ENCODE measurements at places on chromosomes 1 and 21.

DNA sequence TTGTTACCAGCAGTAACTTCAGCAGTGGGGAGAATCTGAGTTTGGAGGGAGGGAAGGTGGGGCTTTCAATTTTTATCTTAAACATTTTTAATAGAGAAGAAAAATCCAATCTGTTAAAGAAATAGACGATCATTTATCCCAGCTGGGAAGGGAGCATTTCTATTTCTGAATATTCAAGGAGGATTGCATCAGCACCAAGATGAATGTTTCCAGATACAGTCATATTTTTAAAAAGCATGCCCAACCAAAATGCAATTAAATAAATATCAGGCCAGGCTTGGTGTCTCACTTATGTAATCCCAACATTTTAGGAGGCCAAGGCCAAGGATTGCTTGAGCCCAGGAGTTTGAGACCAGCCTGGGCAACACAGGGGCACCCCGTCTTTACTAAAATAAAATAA lies 1.7 kb upstream of the ATP1A4 start:
- no peak for DNase-seq

- no peak for DNase-seq
These were observed 724 bp downstream of the DOCK7 start for GRCh38 chr1:62687421-62687902.

DNA sequence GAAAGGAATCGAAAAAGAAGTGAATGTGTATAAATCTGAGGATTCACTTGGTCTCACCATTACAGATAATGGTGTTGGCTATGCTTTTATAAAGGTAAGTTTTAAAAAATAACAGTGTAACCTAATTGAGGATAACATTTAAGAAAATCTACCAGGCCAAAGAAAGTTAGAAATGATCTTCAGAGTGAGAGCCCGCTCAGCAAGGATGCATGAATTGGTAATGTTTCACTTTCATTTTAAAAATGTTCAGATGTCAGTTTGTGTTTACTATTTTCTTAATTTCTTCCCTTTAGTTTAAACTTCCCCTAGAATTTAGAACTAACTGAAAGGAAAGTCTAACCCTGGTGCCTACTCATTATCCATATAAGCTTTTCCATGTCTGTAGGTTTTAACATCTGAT lies 35.0 kb downstream of the GIPC2 start:
- no peak for DNase-seq

GRCh38 chr1:84245563-84245962 lies 55.9 kb upstream of the SAMD13 start:
- no peak for DNase-seq

- no peak for DNase-seq
These were observed 134.4 kb downstream of the S1PR1 start for GRCh38 chr1:101371259-101371658.

- no peak for DNase-seq
These were observed 131.6 kb downstream of the DMRTB1 start for GRCh38 chr1:53590531-53591515.

DNA sequence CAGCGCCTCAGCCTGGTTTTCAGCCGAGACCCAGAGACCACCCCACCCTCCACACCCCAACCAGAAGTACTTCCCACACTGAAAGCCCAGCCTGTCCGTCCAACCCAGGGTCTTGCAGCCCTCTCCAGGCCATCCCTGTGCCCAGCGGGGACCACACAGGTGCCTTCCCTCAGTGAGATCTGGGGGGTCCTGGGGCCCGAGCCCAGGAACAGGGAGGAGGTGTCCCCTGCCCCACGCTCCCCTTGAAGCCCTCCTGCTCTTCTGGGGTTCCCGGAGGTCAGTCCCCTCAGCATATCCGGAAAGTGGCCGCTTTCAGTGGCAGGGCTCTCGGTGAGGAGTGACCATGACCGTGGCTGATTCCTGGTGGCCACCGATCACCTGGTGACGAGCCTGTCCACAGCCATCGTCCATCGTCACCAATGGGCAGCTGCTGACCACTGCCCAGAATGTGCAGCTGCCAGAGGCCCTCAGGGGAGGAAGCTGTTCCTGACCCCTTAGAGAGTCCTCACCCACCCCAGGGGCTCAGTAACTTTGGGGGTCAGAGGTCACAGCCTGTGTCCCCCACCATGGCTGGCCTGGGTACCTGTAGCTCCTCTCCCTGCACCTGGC lies 3.4 kb downstream of the TMEM240 start:
- DNase-seq, result no peak

- no peak for DNase-seq
These were observed 11.6 kb downstream of the OBSCN start for GRCh38 chr1:228219245-228219961.

- no peak for DNase-seq
These were observed 9.6 kb downstream of the LRRC47 start for GRCh38 chr1:3786468-3787348.

Measured in thoracic aorta (tissue), 2 donors.